ENCODE measurements at places on chromosomes 7 and 10.

- DNase-seq = no peak
Measured at GRCh38 chr10:16943295-16944285, 126.4 kb upstream of the RSU1 start.

DNA sequence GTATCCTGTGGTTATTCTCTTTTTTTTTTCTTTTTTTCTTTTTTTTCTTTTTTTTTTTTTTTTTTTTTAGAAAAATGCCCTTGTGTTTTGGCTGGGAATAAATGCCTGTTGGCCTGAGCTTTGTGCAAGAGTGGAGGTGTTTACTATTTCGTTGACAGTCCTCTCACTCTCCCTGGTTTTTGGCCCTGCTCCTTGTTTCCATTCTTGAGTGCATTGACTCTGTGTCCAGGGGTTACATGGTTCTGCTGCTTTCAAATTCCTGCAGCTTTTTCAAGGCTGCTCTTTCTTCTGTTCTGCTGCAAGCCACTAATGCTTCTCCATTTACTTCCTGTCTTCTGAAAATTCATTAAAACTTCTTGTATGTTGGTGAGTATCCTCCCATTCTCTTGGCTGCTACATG is 59.7 kb upstream of the TBX20 start:
- DNase-seq = no peak

GRCh38 chr10:88116481-88116880 is 253.1 kb downstream of the PTEN start:
- DNase-seq = no peak

DNA sequence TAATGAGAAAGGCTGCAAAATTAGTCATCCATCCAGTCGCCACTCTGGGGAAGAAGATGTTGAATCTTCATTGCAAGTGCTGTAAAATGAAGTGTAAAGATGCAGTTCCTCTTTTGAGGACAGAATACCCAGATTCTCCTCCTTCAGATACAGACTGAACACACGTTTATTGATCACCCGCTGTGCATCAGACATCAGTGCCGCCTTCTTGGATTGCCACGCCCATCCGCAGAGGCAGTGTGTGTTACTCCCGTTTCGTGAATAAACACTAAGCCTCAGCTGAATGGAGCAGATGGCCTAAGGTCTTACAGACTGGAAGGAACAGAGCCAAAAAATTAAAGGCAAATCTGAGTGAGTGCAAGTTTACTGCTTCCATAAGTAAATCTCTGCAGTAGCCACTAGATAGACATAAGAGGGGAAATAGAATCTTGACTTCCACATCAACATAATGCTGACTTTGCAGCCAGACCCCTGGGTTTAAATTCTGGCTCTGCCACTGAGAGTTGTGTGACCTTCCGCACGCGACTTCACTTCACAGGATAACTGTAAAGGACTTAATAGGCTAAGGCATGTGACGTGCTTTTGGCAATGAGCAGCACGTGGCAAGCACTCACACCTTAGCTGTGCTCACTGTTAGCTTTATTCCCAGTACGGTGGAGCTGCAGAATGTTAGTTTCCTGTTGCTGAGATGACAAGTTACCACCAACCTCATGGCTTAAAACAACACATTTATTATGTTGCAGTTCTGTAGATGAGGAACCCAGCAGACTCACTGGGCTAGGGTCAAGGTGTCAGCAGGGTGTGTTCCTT is 285.9 kb downstream of the CELF2 start:
- DNase-seq = no peak

GRCh38 chr10:130363051-130363450 is 226.9 kb downstream of the GLRX3 start:
- no peak for DNase-seq

- DNase-seq = no peak
Measured at GRCh38 chr7:111765751-111766643, 203.7 kb upstream of the IMMP2L start.

DNA sequence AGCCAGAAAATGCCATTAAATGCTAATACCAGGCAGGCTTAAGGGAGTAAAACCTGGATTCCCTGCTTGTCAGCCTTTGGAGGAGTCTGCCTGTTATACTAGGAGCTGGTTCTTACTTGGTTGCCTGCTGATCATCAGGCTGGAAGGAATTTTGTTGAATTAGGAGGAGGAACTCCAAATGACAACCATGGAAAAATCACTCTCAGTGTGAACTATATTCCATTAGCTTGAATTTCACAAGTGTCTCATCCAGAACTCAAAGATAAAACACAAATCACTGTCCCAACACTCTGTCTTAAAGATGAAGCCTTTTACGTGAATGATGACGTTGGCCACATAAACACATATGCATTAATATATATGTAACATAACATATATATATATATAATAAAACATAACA is 238.9 kb upstream of the PLXDC2 start:
- no peak for DNase-seq

GRCh38 chr10:103983367-103983911 is 16.5 kb downstream of the SLK start:
- DNase-seq = no peak

- DNase-seq = no peak
Measured at GRCh38 chr10:104424719-104425118, 71.1 kb downstream of the CFAP58 start.

- no peak for DNase-seq
Measured at GRCh38 chr7:70695795-70696083, 436.2 kb upstream of the GALNT17 start.

DNA sequence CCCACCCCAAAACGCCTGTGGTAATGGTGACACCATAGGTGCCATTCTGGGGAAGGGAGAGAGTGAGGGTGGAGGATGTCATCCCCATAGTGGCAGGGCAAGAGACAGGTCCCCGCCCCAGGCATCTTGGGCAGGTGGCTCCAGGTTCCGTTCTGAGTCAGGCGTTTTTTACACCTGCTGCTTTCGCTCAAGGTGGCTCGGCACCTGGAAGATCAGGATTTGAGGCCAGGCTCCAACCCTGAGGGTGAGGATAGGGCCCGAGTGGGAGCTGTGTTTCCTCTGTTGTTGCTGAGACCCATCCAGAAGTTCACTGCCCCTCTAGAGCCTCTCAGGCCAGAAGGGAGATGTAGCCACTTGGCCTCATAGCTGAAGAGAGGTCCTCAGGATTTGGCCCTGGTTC is 36.6 kb upstream of the DUSP5 start:
- no peak for DNase-seq

DNA sequence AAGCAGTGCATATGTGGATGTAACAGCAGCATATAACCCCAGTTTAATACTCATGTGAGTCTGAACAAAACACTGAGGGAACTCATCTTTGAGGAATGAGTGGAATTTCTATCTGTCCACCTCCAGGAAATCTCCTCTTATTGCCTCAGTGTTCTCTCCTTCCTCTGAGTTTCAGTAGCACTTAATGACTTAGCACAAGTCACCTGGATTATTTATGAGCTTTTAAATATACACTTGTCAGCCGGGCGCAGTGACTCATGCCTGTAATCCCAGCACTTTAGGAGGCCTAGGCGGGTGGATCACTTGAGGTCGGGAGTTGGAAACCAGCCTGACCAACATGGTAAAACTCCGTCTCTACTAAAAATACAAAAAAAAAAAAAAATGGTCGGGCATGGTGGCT is 4.3 kb downstream of the LRRC20 start:
- no peak for DNase-seq

DNA sequence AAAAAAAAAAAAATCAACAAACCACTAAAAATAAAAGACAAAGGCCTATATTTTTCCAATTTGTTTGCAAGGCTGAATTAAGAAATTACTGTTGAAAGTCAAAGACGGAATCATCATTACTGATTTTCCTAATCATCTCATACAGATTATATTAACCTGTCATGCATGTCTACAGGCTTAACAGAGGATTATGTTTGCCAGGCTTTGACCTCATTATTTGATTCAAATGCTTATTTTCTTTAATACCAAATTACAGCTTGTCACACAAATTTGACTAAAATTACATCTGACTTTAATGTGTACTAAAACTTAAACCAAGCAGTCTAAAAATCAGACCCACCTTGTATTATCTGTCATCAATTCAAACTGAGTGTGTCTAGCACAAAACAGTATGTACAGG is 21.2 kb downstream of the KIF5B start:
- DNase-seq = no peak

DNA sequence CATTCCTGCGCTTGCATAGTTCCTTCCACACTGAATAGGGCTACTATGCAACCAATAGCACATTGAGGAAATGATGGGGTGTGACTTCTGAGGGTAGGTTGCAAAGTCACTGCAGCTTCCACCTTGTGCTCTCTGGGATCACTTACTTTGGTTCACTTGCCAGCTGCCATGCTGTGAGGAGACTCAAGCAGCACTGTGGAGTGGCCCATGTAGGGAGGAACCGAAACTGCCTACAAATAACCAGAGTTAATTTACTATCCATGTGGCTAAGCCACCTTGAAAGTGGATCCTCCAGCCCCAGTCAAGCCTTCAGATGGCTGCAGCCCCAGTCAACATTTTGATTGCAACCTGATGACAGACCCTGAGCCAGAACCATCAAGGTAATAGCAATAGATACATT is 64.3 kb downstream of the FAM204A start:
- no peak for DNase-seq

GRCh38 chr10:59879363-59879913 is 26.9 kb downstream of the CCDC6 start:
- no peak for DNase-seq

- DNase-seq = no peak
Measured at GRCh38 chr7:35280902-35281301, 27.0 kb upstream of the TBX20 start.

- DNase-seq = no peak
Measured at GRCh38 chr7:25537662-25538375, 309.5 kb upstream of the NPVF start.

DNA sequence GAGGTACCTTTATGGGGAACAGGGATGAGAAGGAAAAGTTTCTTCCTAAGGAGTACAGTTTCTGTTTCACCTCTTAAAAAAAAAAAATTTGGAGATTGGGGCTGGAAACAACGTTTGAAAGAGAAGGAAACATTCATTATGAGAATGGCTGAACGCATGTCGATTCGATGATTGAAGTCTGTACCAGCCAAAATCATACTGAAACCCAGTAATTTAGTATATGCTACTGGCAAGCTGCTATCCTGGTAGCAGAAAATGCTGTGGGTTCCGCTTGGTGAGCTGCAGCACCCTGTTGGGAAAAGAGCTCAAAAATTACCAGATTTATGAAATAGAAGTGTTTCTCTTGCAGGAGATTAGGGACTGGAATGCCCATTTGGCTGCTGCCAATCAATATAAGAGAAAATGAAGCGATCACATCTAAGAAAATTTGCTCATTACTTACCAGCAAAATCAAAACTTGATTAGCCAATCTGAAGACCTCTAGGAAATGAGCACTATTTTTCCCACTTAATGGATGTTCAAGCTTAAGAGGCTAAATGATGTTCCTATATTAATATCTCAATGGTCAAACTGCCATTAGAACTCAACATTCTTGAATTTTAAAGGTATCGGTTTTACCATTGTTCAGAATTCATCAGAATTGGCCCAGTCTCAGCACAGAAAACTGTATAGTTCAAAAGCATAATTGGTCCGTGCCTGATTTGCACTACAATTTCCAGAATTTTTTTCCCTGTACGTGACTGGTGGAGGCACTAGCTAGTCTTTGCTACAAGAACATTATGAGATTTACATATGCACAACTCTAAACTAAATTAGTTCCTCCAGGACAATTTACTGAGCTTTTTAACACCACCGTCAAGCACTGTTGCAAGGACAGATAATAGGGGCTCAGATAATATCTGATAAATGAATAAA is 1.2 kb upstream of the ITGB1 start:
- no peak for DNase-seq

GRCh38 chr10:71782221-71782916 is 9.0 kb upstream of the VSIR start:
- DNase-seq = no peak

DNA sequence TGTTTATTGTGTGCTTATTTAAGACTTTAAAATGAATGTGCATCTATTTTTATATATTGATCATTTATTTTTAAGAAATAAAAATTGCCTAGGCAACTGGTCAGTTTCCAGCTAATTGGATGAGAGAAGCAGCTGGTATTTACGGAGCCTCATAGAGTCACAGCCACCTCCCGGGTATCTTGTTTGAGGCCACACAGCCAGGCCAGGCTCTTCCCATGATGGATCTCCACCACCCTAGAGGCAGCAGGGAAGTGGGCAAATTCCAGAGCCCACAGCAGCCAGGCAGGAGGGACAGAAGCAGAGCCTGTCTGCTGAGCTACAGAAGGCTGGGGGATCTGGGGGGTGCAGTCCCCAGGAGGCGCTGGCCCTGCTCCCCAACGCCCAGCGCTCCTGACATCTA is 61.6 kb downstream of the CLEC2L start:
- no peak for DNase-seq

- peak; percentile 87 for DNase-seq
Measured at GRCh38 chr7:48089046-48090003, at the start of gene UPP1. Gene UPP1 (plus strand): TSS chr7:48089265. CDS start chr7:48094784, 5,519 bp downstream.

GRCh38 chr7:118629898-118630438 is 405.5 kb downstream of the ANKRD7 start:
- DNase-seq = no peak

DNA sequence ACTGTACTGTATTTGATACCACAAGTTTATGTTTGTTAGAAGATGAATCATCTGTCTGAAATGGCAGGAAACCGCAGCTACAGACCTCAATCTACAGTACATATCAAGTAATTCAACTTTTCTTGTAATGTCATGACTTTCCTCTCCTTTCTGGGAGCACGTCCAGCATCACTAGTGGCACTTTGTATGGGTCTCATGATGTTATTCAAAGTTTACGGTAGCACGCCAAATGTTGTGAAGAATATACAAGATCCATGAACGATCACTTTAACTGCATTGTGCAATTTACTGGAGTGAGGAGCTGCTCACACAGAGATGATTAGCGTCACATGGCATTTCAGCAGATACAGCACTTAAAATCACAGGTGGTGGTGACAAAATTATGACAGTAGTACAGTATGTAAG is 257.8 kb upstream of the GNAI1 start:
- no peak for DNase-seq

DNA sequence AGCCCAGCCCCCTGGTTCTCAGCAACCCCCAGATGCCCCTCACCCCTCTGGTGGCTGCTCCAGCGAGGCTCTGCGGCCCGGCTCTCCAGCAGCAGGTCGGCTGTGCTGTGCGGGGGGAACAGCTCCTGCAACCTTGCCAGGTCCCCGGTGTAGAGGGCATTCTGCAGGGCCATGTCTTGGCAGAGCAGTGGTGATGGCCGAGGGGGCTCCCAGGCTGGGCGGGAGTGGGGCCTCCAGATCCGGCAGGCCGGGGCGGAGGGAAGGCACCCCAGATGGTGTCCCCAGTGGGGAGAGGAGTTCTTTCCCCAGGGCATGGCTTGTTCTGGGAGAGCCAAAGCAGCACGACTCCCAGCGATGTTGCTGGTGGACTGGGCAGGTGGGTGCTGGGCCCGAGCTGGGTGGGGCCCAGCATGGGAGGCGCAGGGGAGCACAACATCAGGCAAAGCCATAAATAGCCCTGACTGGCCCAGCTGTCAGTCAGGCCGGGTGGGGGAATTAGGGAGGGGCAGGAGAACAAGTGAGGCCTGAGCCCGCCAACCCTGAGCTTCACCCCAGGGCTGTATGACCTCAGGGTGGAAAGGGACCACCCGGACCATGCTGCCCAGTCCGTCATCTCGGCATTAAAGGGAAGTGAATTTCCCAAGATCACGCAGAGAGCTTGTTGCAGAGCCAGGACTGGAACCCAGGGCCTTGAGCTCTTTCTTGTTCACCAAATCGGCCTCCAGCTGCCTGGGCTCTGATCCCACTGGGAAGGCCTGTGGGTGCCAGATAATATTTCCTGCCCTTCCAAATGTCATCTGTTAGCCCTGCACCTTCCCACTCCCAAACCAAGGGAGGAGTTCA is 580 bp upstream of the ASB10 start:
- no peak for DNase-seq
